ENCODE measurements at places on chromosomes 3 and 15. TPM values are rescaled to one million over a fixed set of nuclear protein-coding genes. Genes with fewer than 3 reads are reported as not detected.

ACKR4 gene
- 1.1 TPM for total RNA-seq

GRCh38 chr3:122975163-122975923, 52.2 kb downstream of the SEMA5B start:
- DNase-seq = peak; percentile 77

DNA sequence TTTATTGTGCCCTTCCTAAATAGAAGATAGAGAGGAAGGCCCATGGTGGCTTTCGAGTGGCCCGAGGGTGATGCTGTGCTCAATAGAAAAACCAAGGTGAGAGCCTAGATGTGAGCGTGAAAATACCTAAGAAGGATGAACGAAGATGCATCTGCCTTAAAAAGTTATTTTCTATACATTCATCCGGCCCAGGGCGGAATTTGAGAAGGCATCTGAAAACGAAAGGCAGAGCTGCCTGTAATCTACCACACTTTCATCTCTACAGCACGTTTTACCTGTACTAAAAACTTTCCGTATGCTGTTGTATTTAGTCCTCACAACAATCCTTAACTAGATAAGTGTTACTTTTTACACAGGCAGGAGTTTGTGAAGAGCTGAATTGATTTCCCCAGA, 1.4 kb downstream of the DUT start:
- DNase-seq = no peak

EIF1B gene
- 96.2 TPM for total RNA-seq

- DNase-seq = no peak
These were observed 131.6 kb downstream of the CHCHD6 start for GRCh38 chr3:126835472-126836219.

DNA sequence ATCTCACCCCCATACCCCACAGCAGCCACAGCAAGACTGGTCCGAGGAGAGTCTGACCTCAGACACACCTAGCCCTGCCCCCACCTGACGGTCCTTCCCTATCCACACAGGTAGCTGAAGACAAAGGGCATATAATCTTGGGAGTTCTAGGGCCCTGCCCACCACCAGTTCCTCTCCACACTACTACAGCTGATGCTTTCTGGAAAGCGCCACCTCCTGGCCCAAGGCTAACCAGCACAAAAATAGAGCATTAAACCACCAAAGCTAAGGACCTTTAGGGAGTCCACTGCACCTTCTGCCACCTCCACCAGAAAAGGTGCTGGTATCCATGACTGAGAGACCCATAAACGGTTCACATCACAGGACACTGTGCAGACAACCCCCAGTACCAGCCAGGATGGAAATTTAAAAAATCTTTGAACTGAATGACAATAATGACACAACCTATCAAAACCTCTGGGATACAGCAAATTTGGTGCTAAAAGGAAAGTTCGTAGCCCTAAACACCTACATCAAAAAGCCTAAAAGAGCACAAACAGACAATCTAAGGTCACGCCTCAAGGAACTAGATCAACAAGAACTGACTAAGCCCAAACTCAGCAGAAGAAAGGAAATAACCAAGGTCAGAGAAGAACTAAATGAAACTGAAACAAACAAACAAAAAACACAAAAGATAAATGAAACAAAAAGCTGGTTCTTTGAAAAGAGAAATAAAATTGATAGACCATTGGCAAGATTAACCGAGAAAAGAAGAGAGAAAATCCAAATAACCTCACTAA, 122.1 kb upstream of the TPRG1 start:
- DNase-seq = no peak

All from ovary (tissue), 10 donors.